ENCODE measurements at places on chromosomes 3 and 15. TPM values are rescaled to one million over a fixed set of nuclear protein-coding genes. Genes with fewer than 3 reads are reported as not detected.

- no peaks in the 10 kb centered on the region for H3K36me3 ChIP-seq
- H3K4me3 ChIP-seq = no peak overlapping the region
- no peaks in the 10 kb centered on the region for H3K4me1 ChIP-seq
- DNase-seq = no peak
These were observed 137.9 kb upstream of the CADM2 start for GRCh38 chr3:84820906-84821305.

HEG1 gene
- polyA plus RNA-seq = 4.7 TPM

TRH gene
- 2.9 TPM for polyA plus RNA-seq

CCR8 gene
- polyA plus RNA-seq = 2.1 TPM

DYNLT2B gene
- 41.0 TPM for polyA plus RNA-seq

- H3K4me1 ChIP-seq = peaks cover 12% of the 10 kb centered on the region
- peak overlapping the region; percentile 51 for H3K4me3 ChIP-seq
- no peaks in the 10 kb centered on the region for H3K27me3 ChIP-seq
- H3K36me3 ChIP-seq = no peaks in the 10 kb centered on the region
- DNase-seq = peak; percentile 37
- H3K27ac ChIP-seq = peak overlapping the region; percentile 48
These were observed 993 bp downstream of the PLCL2 start for GRCh38 chr3:16885593-16886302.

RIOX2 gene
- 26.2 TPM for polyA plus RNA-seq

GRCh38 chr15:96121086-96121920 lies 209.2 kb upstream of the NR2F2 start:
- H3K36me3 ChIP-seq = no peaks in the 10 kb centered on the region
- DNase-seq = no peak
- H3K4me1 ChIP-seq = no peaks in the 10 kb centered on the region
- no peak overlapping the region for H3K27ac ChIP-seq
- H3K27me3 ChIP-seq = no peaks in the 10 kb centered on the region

DNA sequence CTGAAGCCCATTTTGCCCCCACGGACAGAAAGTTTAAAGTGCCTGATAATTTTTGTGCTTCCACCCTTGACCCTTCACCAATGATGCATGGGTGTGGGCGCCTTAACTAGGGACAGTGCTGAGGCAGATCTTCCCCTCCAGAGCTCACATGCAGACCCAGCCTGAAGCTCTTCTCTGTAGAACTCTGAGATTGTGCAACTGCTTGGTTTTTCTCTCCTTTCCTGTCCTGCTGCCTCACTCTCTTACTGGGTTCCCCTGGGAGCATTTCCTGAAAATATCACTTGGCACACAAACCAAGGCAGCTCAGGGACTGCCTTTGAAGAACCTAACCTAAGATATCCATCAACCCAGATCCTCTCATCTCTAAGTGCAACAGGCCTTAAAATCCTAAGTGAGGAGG lies 220.3 kb upstream of the STT3B start:
- H3K27me3 ChIP-seq = no peaks in the 10 kb centered on the region
- H3K27ac ChIP-seq = no peak overlapping the region
- no peaks in the 10 kb centered on the region for H3K36me3 ChIP-seq
- DNase-seq = no peak
- H3K4me1 ChIP-seq = peaks cover 3% of the 10 kb centered on the region

EDEM1 gene
- polyA plus RNA-seq = 31.7 TPM

DNA sequence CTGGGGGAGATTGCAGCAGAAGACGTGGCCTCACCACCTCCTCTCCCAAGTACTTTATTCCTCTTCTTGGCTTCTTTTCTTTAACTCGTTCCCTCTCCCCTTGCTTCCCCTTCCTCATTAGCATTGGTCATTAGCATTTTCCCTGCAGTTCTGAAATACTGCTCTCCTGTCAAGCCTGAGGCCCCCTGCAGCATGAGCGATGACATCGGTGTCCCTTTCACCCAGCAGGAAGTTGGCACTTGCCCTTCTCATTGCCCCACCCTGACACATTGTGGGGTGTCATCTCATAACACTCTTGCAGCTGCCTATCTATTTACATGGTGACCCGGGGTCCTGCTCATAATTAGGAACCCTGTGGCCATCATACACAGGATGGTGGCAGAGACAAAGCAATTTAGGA lies 167.1 kb downstream of the ARRDC4 start:
- H3K36me3 ChIP-seq = no peaks in the 10 kb centered on the region
- no peak overlapping the region for H3K4me3 ChIP-seq
- no peaks in the 10 kb centered on the region for H3K4me1 ChIP-seq
- H3K27ac ChIP-seq = no peak overlapping the region
- no peak for DNase-seq
- H3K27me3 ChIP-seq = no peaks in the 10 kb centered on the region

GRCh38 chr3:119891944-119892721 lies 110.2 kb downstream of the NR1I2 start:
- H3K27ac ChIP-seq = no peak overlapping the region
- no peaks in the 10 kb centered on the region for H3K4me1 ChIP-seq
- peaks cover 3% of the 10 kb centered on the region for H3K36me3 ChIP-seq

DNA sequence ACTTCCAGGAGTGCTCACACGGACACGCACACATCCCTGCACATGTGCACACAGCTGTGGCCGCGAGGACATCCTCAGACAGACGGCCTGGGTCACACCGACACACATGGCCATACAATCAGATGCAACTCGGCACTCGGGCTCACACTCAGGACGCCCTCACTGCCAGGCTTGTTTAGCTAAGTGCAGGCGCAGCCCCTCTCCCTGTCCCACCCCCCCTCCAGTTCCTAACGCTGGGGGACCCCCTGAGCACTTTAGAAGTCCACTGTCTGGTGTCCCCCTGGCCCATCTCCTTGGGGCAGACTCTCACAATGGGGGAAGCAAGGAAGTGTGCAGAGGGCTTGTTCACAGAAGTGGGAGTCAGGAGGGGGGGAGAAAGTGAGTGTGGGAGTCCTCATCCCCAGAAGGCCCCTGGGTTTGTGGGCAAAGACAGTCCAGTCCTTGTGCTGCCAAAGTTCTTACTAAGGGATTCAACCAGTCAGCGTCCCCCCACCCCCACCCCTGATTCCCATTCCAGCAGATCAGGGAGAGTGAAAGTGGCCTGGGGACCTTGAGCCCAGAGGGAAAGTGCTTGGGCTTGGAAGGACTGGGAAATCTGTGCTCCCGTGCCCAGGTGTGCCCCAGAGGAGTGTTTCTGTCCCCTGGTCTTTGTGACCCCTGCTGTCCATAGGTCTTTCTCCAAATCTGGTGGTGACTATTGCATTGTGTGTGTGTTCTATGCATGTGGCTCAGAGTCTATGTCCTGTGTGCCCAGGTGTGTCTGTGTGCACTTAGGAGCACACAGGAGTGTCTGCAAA lies 767 bp upstream of the GATA2 start:
- no peak overlapping the region for H3K27ac ChIP-seq
- peaks cover 98% of the 10 kb centered on the region for H3K27me3 ChIP-seq
- H3K36me3 ChIP-seq = no peaks in the 10 kb centered on the region

DNA sequence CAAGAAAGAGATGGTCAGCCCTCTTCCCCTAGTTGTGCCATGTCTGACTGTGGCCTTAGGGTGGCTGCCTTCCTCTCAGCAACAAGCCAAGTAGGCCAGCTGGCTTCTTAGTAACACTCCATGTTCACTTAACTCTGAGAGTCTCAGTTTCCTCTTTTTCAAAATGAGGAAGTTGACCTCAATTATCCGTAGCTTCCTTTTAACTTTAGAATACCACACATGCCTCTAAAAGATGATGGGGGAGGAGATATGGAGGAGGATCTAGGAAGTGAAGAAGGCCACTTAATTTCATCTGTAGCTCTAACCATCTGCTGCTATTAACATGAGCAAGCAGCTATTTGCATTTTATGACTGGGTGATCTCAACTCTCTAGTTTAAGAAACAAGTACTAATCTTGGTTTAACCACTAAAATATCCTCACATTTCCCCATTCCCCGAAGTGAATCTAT lies 32.9 kb downstream of the CD200R1L start:
- no peaks in the 10 kb centered on the region for H3K36me3 ChIP-seq
- no peaks in the 10 kb centered on the region for H3K27me3 ChIP-seq
- peak; percentile 23 for DNase-seq
- no peak overlapping the region for H3K27ac ChIP-seq
- H3K4me1 ChIP-seq = no peaks in the 10 kb centered on the region

DNA sequence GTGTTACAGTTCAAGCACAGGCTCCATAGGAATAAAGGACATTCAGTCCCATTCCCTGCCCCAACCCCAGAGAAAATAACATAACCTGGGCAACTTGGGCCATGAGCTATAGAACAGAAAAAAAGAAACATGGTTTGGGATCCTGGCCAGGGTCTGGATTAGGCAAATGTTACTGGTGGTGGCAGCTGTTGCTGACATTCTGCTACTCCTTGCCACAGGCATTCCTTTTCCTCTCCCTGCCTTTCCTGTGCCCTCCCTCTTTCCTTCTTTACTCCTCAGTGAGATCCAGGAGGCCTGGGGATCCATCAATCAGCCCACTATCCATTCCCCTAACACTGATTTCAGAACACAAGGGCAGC lies 129.1 kb downstream of the NTRK3 start:
- H3K27me3 ChIP-seq = no peaks in the 10 kb centered on the region
- H3K27ac ChIP-seq = no peak overlapping the region
- no peaks in the 10 kb centered on the region for H3K4me1 ChIP-seq
- no peak for DNase-seq

CKMT1B gene
- 0.94 TPM for polyA plus RNA-seq

ST6GAL1 gene
- 37.6 TPM for polyA plus RNA-seq

GRCh38 chr15:95866711-95867440 lies 463.6 kb upstream of the NR2F2 start:
- DNase-seq = no peak
- H3K36me3 ChIP-seq = no peaks in the 10 kb centered on the region

GPR171 gene
- 42.6 TPM for polyA plus RNA-seq

TERC gene
- not detected for polyA plus RNA-seq

DNA sequence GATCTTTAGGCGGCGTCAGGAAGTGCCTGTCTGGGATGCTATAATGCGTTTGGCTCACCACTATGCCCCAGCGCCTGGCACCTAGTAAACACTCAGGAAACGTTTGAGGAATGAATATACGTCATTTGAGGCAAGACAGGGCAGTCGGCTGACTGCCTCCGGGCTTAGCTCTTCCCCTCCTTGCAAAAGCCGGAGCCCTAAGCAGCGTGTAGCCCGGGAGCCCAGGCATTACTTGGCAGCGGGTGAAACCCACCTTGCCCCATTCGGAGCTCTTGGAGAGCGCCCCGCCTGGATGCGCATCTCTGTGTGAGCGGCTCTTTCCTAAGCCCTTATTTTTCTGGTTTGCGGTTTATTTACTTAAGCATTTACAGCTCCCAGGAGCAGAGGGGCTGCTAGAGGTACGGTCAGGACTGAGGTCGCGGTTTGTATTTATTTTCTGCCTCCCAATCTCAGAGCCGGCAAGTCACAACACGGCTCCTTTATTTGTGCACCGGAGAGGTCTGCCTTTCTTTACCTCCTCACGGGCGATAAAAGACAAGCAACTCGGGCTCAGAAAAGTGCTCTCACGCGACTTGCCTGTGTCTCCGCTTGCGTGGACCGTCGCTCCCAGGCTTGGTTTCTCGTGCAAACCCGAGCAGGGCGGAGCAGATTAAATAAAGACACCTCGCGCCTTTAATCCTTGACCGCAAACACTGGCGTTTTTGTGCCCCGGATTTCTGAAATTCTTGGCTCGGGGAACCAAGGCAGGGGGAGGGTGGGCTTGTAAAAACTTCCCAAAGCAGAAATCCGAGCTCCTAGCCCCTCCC lies 737 bp upstream of the ITPR1 start:
- no peak for DNase-seq
- H3K27ac ChIP-seq = peak overlapping the region; percentile 74
- H3K27me3 ChIP-seq = peaks cover 18% of the 10 kb centered on the region
- H3K4me1 ChIP-seq = peaks cover 22% of the 10 kb centered on the region

GRCh38 chr3:52039846-52040245 lies 16.5 kb downstream of the DUSP7 start:
- H3K36me3 ChIP-seq = no peaks in the 10 kb centered on the region
- no peaks in the 10 kb centered on the region for H3K4me1 ChIP-seq
- no peak for DNase-seq
- no peak overlapping the region for H3K4me3 ChIP-seq
- no peaks in the 10 kb centered on the region for H3K27me3 ChIP-seq

DNA sequence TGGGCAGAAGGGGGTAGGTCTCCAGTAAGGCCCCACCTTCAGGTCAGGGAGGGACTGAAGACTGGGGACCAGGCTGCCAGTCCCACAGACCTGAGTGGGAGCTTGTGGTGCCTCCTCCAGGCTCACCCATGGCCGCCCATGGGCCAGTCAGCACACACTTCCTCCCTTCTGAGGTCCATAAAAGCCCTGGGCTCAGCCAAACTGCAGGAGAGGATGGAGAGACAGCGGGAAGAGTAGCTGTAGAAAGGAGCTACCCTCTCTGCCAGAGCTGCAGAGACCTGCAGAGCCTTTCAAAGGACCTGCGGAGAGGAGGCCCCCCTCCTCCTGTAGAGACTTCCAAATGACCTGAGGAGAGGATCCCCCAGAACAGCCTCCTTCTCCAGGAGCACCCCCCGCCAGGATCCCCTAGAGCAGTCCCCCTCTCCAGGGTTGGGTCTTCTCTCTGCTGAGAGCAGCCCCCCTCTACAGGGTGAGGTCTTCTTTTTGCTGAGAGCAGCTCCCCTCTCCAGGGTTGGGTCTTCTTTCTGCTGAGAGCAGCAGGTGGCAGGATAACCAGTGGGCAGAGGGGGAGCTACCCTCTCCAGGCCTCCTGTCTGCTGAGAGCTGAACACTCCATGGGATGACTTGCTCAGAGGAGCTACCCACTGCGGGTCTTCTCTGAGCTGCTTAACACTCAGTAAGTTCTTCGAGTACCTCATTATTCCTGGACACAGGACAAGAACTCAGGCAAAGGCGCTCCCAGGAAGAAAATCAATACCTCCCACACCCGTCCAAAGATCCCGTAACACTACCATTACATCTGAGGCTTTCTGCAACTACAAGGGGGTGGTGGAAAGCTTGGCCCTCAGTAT lies 5.0 kb upstream of the SKIC8 start:
- H3K4me1 ChIP-seq = no peaks in the 10 kb centered on the region
- no peak overlapping the region for H3K4me3 ChIP-seq
- DNase-seq = no peak
- H3K27ac ChIP-seq = no peak overlapping the region

- no peaks in the 10 kb centered on the region for H3K4me1 ChIP-seq
- no peak for DNase-seq
- H3K27me3 ChIP-seq = no peaks in the 10 kb centered on the region
- no peak overlapping the region for H3K4me3 ChIP-seq
- no peaks in the 10 kb centered on the region for H3K36me3 ChIP-seq
These were observed 241.8 kb upstream of the NR2F2 start for GRCh38 chr15:96088650-96089049.

MASP1 gene
- 0.18 TPM for polyA plus RNA-seq

DNA sequence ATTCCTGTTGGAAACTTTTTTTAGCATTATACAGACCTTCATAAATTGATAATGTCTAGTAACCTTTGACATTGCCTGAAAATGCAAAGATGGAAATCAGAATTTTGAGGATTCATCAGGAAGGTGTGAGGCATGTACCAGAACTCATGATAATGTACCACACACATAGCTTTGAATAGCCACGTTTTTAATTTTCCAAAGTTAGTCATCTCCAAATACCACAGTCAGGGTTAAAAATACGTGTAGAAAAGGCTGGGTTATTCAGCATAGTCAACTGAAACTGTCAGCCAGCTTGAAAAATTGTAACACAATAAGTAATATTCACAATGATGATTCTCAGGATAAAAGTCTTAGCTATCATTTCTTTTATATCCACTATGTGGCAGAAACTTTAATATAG lies 102.0 kb upstream of the THRB start:
- no peak overlapping the region for H3K4me3 ChIP-seq
- no peak for DNase-seq
- H3K27me3 ChIP-seq = no peaks in the 10 kb centered on the region
- H3K4me1 ChIP-seq = no peaks in the 10 kb centered on the region

All from thymus (tissue), 14 donors.